CD4-positive, alpha-beta T cell treated with Interleukin-15 for 4 hours (primary cell): ENCODE measurements at places on chromosomes 1 and 21.

- DNase-seq: no peak
Measured at GRCh38 chr1:15843826-15844572, 3.5 kb upstream of the SPEN start.

- DNase-seq: no peak
Measured at GRCh38 chr1:82628887-82629286, 828.2 kb downstream of the ADGRL2 start.

DNA sequence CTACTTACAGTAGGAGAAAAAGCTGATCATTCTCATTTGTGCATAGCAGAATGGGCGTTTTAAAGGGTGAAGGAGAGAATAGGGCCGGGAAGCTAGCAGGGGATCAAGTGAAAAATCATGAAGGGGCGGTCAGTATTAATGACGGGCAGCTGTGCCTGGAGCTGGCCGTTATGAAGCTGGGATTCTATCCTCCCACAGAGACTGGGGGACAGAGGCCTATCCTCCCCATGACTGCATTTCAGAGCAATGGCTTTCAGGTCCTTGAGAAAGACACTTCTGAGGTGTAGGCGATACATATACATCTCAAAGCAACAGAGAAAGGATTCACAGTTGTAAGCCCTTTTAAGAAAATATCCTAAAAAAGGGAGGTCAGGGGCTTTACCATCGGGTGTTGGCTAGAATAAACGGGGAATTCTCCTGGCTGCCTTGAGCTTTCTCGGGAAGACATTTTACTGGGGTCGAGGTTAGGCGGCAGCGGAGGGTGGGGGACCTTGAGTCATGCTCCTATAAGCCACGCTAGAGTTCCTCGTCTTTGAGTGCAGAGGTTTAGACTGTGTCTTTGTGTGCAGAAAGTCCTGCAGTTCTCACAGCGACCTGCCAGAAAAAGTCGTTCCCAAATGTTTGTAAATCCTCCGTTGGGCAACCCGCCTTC, 559 bp upstream of the MTARC2 start:
- DNase-seq: no peak

- no peak for DNase-seq
Measured at GRCh38 chr1:187715483-187715882, 886.7 kb downstream of the PLA2G4A start.
